ENCODE measurements at places on chromosomes 16 and 17. TPM values are rescaled to one million over a fixed set of nuclear protein-coding genes. Genes with fewer than 3 reads are reported as not detected.

The MYCBPAP gene
- total RNA-seq: 1.4 TPM

The FASN gene
- total RNA-seq: 550 TPM

The CCDC200 gene
- 0.37 TPM for total RNA-seq

The VAT1L gene
- 0.26 TPM for total RNA-seq

The SEPTIN1 gene
- total RNA-seq: 6.3 TPM

The CCL5 gene
- 5.3 TPM for total RNA-seq

The MT1M gene
- total RNA-seq: 8.4 TPM

The CCL8 gene
- total RNA-seq: 0.96 TPM

All from left lung (tissue), 14 donors.